ENCODE measurements at places on chromosomes 12 and 14.

DNA sequence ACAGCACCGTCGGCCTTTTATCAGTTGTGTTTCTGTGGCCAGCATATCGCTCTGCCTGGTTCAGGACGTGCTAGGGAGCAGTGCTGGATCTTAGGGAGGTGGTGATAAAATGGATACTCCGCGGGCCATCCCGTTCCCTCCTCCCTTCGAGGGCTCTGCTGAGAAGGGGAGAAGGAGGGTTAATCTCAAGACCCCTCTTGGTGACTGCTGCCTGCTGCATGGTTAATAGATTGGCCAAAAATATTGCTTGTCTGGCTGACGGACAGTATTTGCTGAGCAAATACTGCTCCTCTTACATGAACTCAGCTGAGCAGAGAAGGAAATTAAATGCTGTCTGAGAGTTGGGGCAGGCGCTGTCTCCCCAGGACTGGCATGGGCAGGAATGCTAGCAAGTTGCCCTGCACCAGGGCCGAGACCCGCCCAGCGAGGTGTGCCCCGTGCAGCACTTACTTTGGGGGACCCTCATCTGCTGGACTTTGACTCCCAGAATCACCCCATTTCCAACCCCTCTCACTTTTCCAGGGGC is 1.2 kb downstream of the FBRSL1 start:
- no peak for DNase-seq

DNA sequence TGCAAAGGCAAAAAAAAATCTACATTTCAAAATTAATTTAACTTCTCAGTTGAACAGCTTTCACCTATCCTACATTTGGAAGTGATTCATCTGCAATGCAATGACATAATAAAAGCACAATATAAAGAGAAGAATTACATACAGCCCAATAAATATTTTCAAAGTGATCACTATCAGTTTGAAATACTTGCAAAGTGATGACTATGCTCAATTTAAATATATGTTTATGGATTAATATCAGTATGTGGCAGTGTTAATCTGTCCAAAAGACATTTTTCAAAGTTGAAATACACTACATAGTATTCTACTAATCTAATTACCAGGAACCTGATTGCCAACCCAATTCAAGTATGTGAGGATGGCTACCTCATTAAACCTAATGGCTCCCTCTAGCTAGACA is 460.7 kb upstream of the ATXN7L3B start:
- DNase-seq = no peak

GRCh38 chr12:9755567-9755966 is 5.1 kb downstream of the CD69 start:
- DNase-seq = no peak

DNA sequence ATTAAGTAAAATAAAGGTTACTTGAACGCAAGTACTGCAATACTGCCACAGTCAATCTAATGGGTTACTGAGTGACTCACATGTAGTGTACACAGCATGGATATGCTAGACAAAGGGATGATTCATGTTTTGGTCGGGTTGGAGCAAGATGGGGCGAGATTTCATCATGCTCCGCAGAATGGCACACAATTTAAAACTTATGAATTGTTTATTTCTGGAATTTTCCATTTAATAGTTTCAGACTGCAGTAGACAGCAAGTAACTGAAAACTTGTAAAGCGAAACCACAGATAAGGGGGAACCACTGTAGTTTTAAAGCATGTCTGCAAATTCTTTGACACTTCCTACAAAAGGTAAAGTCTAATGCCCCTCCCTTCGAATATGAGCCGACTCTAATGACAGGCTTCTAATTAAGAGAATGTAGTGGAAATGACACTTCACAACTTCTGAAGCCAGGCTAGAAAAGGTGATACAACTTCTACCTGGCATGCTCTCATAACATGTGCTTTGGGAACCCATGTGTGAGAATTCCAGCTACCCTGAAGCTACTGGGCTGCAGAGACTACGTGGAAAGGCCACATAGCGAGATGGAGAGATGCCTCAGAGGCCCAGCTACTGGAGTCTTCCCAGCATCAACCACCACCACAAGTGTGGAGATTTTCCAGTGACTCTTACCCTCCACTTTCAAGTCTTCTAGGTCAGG is 13.9 kb upstream of the TCP11L2 start:
- DNase-seq = no peak
